Posterior vena cava (tissue), 2 donors: ENCODE measurements at places on chromosomes 6 and 20. TPM values are rescaled to one million over a fixed set of nuclear protein-coding genes. Genes with fewer than 3 reads are reported as not detected.

The CAP2 gene
- 30.2 TPM for total RNA-seq

The DUSP15 gene
- total RNA-seq: 0.90 TPM

The LAMA4 gene
- 189 TPM for total RNA-seq

The ULBP3 gene
- 0.67 TPM for total RNA-seq

The TGM3 gene
- not detected for total RNA-seq

The HLA-G gene
- 0.19 TPM for total RNA-seq

The ATP9A gene
- 61.2 TPM for total RNA-seq

The MEP1A gene
- not detected for total RNA-seq

The PNPLA1 gene
- 0.14 TPM for total RNA-seq

The ZSWIM3 gene
- total RNA-seq: 2.3 TPM

The BMP7 gene
- 0.65 TPM for total RNA-seq

The SLC32A1 gene
- not detected for total RNA-seq

The BIRC7 gene
- total RNA-seq: not detected

The PSORS1C1 gene
- 1.9 TPM for total RNA-seq

The LRRC73 gene
- total RNA-seq: 0.69 TPM

The HFE gene
- total RNA-seq: 11.8 TPM

The BEND6 gene
- total RNA-seq: 18.5 TPM

The TREML2 gene
- 0.19 TPM for total RNA-seq

The THBS2 gene
- 358 TPM for total RNA-seq

The NFATC2 gene
- 11.8 TPM for total RNA-seq

The RHAG gene
- not detected for total RNA-seq

The TMEM170B gene
- 9.5 TPM for total RNA-seq

The WRNIP1 gene
- 21.7 TPM for total RNA-seq

The SNPH gene
- total RNA-seq: 8.9 TPM

The DDO gene
- total RNA-seq: 1.9 TPM

The SLA2 gene
- 0.46 TPM for total RNA-seq

The SNAP91 gene
- 0.97 TPM for total RNA-seq

The STMND1 gene
- not detected for total RNA-seq

The IL17A gene
- total RNA-seq: not detected

The RBPJL gene
- total RNA-seq: not detected

The NEURL2 gene
- total RNA-seq: 35.4 TPM

The HRH3 gene
- not detected for total RNA-seq

The NR2E1 gene
- total RNA-seq: not detected

The GMPR gene
- total RNA-seq: 14.0 TPM

The CLPSL2 gene
- total RNA-seq: not detected

The COL9A1 gene
- not detected for total RNA-seq

The OR2H2 gene
- not detected for total RNA-seq

The C20orf144 gene
- total RNA-seq: not detected

The SMIM26 gene
- total RNA-seq: 55.4 TPM

The DZANK1 gene
- 1.9 TPM for total RNA-seq

The SLC16A10 gene
- 7.6 TPM for total RNA-seq

The BTN1A1 gene
- not detected for total RNA-seq

The TNF gene
- total RNA-seq: 0.93 TPM

The TRIM38 gene
- total RNA-seq: 13.8 TPM

The DSP gene
- total RNA-seq: 3.0 TPM

The MCHR2 gene
- total RNA-seq: not detected

The CNKSR3 gene
- total RNA-seq: 14.3 TPM

The TRIM40 gene
- not detected for total RNA-seq

The OXT gene
- total RNA-seq: not detected

The FOXA2 gene
- total RNA-seq: not detected
